CD8-positive, alpha-beta memory T cell (primary cell): ENCODE measurements at places on chromosomes 1 and 21. TPM values are rescaled to one million over a fixed set of nuclear protein-coding genes. Genes with fewer than 3 reads are reported as not detected.

DNA sequence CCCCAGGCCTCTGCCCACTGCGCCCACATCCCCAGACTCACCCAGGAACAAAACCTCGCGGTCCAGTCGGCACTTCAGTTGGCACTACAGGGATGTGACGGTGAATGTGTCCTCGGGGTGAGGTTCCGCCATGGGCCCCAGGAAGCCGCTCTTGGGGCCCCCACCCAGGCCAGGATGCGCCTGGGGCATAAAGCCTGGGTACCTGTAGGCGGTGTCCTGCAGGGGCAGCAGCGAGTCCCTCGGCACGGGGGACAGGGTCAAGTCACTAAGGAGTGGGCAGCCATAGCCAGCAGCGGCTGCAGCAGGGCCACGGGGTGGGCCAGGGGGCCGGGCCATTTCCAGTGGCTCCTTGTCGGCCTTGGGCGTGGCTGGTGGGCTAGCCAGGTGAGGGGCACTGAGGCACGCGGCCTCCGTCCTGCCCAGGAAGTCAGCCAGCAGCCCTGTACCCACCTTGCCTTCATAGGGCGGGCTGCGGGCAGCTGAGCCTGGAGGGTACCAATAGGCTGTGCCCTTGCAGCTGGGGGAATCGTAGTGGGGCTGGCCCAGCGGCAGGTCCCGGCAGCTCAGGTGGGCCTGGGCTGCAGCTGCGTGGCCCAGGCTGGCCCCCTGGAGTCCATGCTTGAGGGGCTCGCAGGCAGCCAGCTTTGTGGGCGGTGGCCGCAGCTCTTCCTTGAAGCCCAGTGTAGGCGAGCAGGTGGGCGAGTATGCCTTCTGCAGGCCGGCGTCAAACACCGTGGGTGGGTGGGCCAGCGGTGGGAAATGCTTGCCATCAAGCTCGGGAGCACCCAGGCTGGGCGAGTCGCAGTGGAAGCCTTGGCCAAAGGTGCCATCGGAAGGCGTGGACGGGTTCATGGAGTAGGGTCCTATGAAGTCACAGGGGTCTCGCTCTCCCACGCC lies 56.5 kb downstream of the AHDC1 start:
- H3K27ac ChIP-seq = no peak overlapping the region
- H3K27me3 ChIP-seq = no peaks in the 10 kb centered on the region
- H3K4me1 ChIP-seq = peaks cover 7% of the 10 kb centered on the region
- H3K4me3 ChIP-seq = no peak overlapping the region
- H3K36me3 ChIP-seq = no peaks in the 10 kb centered on the region

DNA sequence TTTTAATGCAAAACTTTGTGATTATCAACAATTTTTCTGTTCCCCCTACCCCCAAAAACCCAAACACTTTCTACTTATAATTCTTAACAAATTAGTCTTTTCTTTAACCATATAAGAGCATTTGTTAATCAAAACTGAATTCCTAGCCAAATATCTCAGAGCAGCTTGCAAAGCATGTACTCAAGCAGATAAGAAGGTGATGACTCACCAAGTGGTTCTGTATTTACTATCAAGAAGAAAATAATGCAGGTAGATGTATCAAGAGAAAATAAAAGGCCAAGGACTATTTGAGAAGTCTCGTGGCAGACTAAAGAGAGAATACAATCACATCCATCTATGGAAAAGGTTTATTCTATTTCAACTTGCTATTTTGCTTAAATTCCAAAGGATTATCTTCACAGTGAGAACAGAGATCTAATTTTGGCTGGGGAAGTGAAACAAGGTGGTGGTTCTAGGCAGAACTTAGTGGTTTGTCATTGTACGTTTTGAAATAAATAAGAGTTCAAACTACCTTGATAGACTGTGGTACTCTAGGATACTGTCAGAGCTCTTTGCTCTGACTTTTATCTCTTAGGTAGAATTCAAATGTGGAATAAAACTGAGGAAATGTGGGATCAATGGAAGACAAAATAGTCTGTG lies 94.7 kb upstream of the NRIP1 start:
- H3K4me1 ChIP-seq = no peaks in the 10 kb centered on the region
- H3K4me3 ChIP-seq = no peak overlapping the region
- H3K27me3 ChIP-seq = no peaks in the 10 kb centered on the region
- DNase-seq = no peak
- H3K27ac ChIP-seq = no peak overlapping the region

DNA sequence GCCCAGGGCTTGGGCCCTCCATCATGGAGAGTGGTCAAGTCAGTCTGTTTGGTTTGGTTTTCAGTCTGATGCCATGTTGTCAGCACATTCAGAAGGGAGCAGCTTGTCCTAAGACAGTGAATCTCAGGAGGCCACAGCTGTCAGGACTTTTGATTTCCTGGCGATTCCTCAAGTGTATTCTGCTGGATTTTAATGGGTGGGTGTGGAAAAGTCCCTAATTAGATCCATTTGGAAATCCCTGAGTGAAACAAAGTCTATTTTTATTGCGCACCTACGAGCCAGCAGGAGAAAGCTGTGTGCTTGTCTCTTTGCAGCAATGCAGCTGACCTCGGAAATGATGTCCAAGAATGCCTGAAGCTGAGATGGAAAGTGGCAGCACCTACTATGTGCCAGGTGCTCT lies 21.6 kb upstream of the FHAD1 start:
- H3K4me3 ChIP-seq = no peak overlapping the region
- H3K27ac ChIP-seq = no peak overlapping the region
- H3K36me3 ChIP-seq = no peaks in the 10 kb centered on the region
- no peak for DNase-seq

GRCh38 chr1:29991025-29991424 lies 732.4 kb downstream of the MATN1 start:
- no peak overlapping the region for H3K4me3 ChIP-seq
- H3K27ac ChIP-seq = no peak overlapping the region
- H3K27me3 ChIP-seq = no peaks in the 10 kb centered on the region

DNA sequence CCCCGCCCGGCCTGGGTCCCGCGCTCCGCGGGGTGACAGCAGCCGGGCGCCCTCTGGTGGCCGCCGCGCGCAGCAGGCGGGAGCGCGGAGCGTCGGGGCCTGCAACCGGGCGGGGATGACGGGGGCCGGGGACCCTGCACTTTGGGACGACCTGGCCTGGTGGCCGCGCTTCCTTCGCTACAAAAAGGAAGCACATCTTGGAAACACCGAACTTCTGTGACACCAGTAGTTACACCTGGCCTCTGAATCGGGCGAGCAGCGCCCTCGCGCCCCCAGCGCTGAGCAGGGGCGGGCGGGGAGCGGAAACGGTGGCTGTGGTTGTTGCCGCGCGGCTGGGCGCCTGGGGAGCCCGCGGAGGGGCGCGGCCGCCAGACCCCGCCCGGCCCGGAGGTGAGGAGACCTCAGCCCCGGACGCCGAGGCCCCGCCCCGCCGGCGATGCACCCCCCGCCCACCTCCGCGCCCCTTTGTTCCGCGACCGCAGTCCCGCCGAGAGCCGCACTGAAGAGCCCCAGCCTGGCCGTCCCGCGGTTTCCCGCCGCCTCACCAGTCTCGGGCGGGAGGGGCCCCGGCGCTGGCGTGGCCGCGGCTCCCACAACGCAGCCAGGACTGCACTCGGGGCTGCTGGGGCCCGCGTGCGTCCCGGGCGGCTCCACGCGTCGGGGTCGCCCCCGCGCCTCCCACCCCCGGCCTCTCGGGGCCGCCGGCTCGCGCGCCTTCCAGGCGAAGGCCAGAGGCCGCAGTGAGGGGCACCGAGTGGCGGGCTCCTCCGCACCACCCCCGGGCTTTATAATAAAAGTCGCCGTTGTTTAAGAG lies 59.3 kb downstream of the H3-3A start:
- H3K27me3 ChIP-seq = no peaks in the 10 kb centered on the region
- no peaks in the 10 kb centered on the region for H3K36me3 ChIP-seq
- peak overlapping the region; percentile 58 for H3K4me3 ChIP-seq
- DNase-seq = peak; percentile 79
- H3K4me1 ChIP-seq = peaks cover 25% of the 10 kb centered on the region
- peak overlapping the region; percentile 54 for H3K27ac ChIP-seq

Gene LEMD1
- 0.55 TPM for total RNA-seq

Gene CELA3B
- total RNA-seq = not detected

Gene CYYR1
- total RNA-seq = not detected
